ENCODE measurements at places on chromosomes 16 and 17. TPM values are rescaled to one million over a fixed set of nuclear protein-coding genes. Genes with fewer than 3 reads are reported as not detected.

DNA sequence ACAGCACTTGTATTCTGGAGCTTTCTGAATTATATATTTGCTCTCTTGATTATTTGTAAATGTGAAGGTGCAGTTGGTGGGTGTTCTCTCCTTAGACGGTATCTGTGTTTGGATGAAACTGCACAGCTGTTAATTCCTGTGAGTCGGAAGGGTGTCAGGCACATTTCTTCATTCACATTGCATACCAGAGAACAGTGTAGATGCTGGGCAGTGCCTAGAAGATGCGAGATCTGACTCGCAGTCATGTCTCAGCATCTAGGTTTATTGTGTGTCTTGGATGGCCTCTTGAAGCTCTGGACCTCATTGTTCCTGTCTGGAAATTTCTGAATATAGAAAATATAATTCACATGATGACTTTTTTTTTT, 61.2 kb downstream of the CLEC16A start:
- DNase-seq = no peak

- peak; percentile 99 for DNase-seq
Observed at GRCh38 chr17:7856811-7857712, at the start of gene NAA38. TSS of gene NAA38 (minus strand) at chr17:7857559. CDS start at chr17:7857463, 96 bp downstream.

CLEC19A gene
- not detected for total RNA-seq

GRCh38 chr17:73304971-73305812, 6.6 kb downstream of the CDC42EP4 start:
- peak; percentile 95 for DNase-seq

DNA sequence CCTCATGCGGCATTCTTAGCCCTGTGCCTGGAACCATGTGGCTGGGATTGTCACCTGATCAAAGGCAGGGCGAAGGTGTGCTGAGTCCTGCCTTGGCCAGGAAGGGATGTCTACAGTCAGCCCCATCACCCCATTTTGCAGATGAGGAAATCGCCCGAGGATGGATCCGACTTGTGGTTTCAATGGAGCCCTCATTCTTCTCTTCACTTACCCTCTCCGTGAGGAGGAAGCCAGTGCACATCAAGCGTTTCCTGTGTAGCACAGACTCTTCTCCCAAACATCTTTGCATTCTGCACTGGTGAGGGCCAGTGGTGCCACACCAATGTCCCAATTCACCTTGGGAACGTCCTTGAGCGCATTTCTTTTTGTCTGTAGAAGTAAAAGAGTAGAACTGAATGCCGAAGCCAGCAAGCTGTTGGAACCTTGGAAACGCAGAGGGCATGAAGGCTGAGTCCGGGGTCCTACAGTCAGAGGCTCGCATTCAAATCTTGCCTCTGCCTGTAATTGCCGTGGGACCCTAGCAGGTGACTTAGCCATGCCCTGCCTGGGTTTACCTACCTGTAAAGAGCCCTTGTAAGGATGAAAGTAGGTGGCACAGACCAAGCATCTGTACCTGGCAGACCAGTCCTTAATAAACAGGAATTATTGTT, 85.4 kb downstream of the IRF8 start:
- no peak for DNase-seq

GRCh38 chr16:50519001-50519400, 29.2 kb upstream of the NKD1 start:
- no peak for DNase-seq

DNA sequence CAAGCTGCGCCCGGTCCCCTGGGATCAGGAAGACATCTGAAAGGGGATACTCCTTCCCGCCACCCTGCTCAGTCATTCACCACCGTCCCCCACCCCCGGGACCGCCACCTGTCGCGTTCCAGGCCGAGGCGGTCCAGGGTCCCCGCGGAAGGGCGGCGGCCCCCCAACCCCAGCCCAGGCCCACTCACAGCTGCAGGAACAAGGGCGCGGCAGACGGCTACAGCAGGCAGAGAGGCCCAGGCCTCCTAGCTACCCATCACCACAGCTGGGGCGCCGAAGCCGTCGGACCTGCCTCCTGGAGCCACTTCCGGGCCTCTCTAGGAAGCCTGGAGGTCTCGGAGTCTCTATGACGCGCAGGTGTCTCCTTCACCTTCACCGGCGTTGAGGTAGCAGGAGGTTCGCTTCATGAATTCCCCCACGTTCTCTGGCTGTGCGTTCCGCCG, at the start of gene SDR42E1:
Gene SDR42E1, minus strand, starts transcription at position 272 of the 443 bp plus-strand sequence. CDS start 10,612 bp downstream, outside the sequence.
- DNase-seq = no peak

CACNG3 gene
- not detected for total RNA-seq

- DNase-seq = no peak
Observed at GRCh38 chr17:15742051-15742795, 10.1 kb downstream of the TBC1D26 start.

ZMYND15 gene
- total RNA-seq = 0.23 TPM

GRCh38 chr17:70159980-70160379, 9.4 kb upstream of the KCNJ2 start:
- no peak for DNase-seq

GRCh38 chr16:86321491-86321890, 188.8 kb upstream of the FOXF1 start:
- no peak for DNase-seq

DNA sequence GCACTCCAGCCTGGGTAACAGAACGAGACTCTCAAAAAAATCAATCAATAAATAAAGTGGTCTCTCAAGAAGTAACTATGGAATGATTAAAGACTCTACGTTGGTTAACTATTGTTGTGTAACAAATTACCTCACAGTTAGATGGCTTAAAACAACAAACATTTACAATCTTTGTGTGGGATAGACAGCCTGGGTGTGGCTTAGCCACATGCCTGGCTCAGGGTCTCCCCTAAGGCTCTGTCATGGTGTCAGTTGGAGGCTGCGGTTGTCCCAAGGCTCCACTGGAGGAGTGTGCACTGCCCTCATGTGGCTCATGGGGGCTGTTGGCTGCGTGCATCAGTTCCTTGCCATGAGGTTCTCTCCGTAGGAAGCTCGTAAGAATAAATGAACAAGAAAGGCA, 294.5 kb downstream of the SNX29 start:
- DNase-seq = no peak

- no peak for DNase-seq
Observed at GRCh38 chr17:64459284-64459747, 10.4 kb downstream of the MILR1 start.

HS3ST4 gene
- total RNA-seq = not detected
